ENCODE measurements at places on chromosomes 3 and 15. TPM values are rescaled to one million over a fixed set of nuclear protein-coding genes. Genes with fewer than 3 reads are reported as not detected.

GRCh38 chr15:31477851-31478701, 151.4 kb downstream of the KLF13 start:
- DNase-seq = peak; percentile 49

Gene PLS1
- polyA plus RNA-seq = 18.1 TPM

Gene NR2E3
- 0.59 TPM for polyA plus RNA-seq

DNA sequence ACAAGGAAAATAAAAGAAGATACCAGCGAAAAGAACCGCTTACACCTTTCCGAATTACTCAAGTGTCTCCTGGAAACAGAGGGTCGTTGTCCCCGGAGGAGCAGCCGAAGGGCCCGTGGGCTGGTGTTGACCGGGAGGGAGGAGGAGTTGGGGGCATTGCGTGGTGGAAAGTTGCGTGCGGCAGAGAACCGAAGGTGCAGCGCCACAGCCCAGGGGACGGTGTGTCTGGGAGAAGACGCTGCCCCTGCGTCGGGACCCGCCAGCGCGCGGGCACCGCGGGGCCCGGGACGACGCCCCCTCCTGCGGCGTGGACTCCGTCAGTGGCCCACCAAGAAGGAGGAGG, 325 bp downstream of the ALCAM start:
- no peak for DNase-seq

GRCh38 chr15:55297315-55297714, 7.7 kb upstream of the RAB27A start:
- no peak for DNase-seq

DNA sequence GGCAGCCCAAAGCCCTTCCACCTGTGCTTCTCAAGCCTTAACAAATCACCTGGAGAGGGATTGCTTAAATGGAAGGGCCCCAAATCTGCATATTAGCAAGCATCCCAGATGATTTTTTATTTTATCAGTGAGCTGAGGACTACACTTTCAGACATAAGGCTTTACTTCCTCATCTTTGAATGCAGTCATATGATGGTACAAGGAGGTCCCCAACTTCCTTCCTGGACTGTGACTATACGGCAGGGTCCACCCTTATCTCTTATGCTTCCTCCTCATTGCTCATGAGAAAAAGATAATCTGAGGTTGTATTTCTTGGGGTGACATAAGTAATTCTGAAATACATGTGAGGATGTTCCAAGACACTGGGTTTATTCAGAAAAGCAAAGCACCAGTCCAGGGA, 13.7 kb upstream of the HEG1 start:
- no peak for DNase-seq

Gene SENP2
- 45.4 TPM for polyA plus RNA-seq

DNA sequence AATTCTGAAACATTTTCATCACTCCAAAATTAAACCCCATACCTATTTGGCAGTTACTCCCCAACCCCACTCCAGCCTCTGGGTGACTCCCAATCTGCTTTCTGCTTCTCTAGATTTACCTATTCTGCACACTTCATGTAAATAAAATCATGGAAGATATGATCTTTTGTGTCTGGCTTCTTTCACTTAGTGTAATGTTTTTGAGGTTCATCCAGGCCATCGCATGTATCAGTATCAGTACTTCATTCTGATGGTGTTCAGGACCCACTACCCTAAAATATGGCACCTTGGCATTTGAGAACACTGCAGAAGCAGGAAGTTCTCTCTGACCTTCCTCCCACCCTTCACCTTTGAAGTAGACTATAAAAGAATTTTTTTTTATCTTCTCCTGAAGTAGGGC, 78.7 kb upstream of the SLC25A26 start:
- DNase-seq = no peak

Gene TRIM42
- not detected for polyA plus RNA-seq

DNA sequence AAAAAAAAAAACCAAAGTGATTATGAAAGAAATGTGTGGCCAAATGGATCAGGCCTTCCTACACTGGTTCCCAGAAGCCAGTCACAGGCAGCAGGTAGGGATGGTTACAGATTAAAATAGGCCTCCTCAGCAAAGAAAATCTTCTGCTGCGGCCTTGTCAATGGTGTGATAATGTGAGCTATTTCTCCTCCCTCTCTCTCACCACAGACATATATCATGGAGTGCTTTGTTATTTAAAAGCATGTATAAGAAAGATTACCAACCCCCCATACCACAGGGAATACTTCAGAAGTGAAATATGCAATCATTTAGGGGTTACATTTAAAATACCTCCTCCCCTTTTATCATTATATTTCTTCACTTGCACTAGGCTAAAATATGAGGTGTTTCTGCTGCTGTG, 32.2 kb upstream of the LRTM1 start:
- DNase-seq = no peak

Gene ZBBX
- polyA plus RNA-seq = 10.3 TPM

DNA sequence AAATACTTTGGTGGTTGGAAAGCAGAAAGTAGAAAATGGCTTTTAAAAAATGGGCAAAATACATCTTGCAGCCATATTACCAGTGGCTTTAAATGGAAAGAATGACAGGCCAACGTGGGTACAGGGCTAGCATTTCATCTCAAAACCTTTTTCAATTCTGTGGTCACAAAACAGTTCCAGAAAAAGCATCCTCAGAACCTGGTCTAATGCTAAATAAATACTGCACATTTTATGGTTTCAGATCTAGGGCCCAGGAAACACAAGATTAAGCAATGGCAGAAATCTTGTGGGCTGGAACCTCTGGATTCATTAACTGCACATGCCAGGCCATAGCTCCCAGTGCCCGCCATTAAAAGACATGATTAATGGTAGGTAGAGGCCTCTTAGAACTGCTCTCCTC, 470.2 kb upstream of the RASGRP1 start:
- no peak for DNase-seq

GRCh38 chr3:71563827-71564226, 19.7 kb downstream of the FOXP1 start:
- DNase-seq = no peak

GRCh38 chr15:68298882-68299381, 21.4 kb downstream of the FEM1B start:
- DNase-seq = no peak

DNA sequence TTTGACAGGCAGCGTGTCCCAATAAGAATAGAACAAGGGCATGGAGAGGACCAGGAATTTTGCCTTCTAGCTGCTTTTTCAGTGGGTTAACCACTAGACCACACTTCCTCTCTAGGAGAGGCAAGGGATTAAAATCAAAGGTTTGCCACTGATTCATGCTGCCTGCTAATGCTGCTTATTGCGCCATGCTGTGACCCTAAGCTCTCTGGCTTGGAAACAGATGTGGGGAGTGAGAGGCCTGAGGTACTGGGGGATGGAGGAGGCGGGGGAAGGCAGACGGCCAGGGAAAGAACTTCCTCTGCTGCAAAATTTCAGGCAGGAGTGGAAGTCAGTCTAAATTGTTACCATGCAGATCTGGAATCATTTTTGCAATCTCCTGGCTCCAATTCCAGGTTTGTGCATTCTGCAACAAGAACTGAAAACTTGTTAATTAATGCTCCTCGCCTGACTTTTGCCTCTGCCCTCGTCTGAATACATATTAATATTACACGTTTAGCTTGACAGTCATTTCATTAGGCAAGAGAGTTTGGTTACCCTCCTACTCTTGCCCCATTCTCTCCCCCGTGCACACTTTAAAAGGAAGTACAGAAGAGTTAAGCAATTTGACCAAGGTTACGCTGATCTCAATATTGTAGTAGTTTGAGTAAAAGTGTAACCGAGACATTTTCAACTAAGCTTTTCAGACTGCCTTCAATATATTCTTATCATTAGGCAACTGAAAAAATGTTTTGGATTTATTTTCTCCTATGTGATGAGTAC, 121.7 kb upstream of the SPRED1 start:
- peak; percentile 84 for DNase-seq
